ENCODE measurements at places on chromosomes 5 and 9. TPM values are rescaled to one million over a fixed set of nuclear protein-coding genes. Genes with fewer than 3 reads are reported as not detected.

The SLC34A3 gene
- 0.71 TPM for polyA plus RNA-seq

The SPATA31E1 gene
- polyA plus RNA-seq, result not detected

GRCh38 chr5:106127985-106128384 lies 1542.8 kb downstream of the EFNA5 start:
- DNase-seq, result no peak

- DNase-seq, result no peak
Measured at GRCh38 chr5:44167540-44167939, 221.7 kb downstream of the FGF10 start.

The EIF4E1B gene
- polyA plus RNA-seq, result not detected

DNA sequence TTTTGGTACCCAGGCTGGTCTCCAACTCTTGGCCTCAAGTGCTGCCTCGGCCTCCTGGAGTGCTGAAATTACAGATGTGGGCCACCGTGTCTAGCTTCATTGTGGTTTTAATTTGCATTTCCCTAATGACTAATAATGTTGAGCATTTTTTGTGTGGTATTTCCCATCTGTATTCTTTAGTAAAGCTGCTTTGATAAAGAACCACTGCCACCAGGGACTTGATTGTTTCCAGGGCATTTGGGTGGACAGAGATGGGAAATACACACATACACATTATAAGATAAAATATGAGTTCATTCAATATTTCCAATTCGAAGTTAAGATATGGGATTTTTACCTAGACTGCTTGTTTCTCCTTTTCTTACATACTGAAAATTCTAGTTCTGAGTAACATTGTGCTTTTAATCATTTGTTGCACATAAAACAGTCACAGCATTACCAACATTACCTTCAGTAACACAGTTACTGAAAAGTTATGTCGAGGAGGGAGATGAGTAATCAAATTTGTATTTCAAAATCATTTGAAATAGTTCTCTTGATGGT lies 28.9 kb downstream of the HABP4 start:
- DNase-seq, result no peak

The PLCXD3 gene
- 0.04 TPM for polyA plus RNA-seq

GRCh38 chr5:125574491-125575044 lies 828.1 kb upstream of the ZNF608 start:
- DNase-seq, result no peak

Data from muscle of back (tissue), 13 donors.